ENCODE measurements at places on chromosomes 11 and 22. TPM values are rescaled to one million over a fixed set of nuclear protein-coding genes. Genes with fewer than 3 reads are reported as not detected.
A peak's percentile ranks its signal among the peaks of the same experiment; 100 is the strongest.

- no peak overlapping the region for H3K27ac ChIP-seq
- H3K36me3 ChIP-seq: no peaks in the 10 kb centered on the region
- H3K4me3 ChIP-seq: no peak overlapping the region
- H3K27me3 ChIP-seq: no peaks in the 10 kb centered on the region
- no peak for DNase-seq
These were observed 14.2 kb downstream of the OR5B21 start for GRCh38 chr11:58493676-58494075.

DNA sequence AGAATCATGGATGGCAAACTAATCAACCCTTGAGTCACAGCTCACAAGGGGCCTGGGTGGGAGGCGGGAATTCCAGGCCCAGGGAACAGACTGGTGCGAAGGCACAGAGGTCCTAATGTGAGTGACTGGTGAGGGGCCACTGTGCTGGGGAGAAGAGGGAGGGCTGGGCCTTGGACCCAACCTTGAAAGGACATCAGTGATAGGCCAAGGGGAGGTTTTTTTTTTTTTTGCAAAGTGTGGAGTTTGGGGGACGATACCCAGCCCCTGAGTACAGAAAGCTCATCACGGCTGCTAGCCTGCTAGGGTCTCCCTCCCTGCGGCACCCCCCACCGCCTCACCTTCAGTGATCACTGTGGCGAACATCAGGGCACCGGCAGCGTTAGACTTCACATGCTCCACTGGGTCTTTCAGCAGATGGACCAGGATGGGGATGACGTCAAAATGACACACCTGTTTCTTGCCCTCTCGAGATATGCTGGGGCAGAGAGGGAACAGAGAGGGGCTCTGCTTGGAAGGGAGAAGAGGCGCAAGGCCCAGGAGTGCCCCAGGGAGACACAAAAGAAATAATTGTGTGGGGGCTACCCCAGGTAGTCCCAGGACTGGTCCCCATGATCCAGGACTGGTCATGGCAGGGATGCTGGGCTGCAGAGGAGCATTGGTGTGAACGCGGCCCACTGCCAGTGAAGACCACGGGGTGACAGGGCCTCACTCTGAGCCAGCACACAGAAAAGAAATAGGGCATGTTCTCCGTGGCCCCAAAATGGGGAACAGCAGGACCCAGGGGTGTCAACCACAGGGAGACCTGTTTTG lies 8.6 kb upstream of the GNAZ start:
- no peak overlapping the region for H3K27ac ChIP-seq
- no peak overlapping the region for H3K4me3 ChIP-seq
- H3K36me3 ChIP-seq: no peaks in the 10 kb centered on the region
- DNase-seq: no peak
- H3K4me1 ChIP-seq: peaks cover 16% of the 10 kb centered on the region
- no peaks in the 10 kb centered on the region for H3K27me3 ChIP-seq

KRTAP5-11 gene
- not detected for total RNA-seq

MGAT3 gene
- 28.0 TPM for total RNA-seq

GRCh38 chr11:45083544-45084087 lies 62.8 kb upstream of the PRDM11 start:
- no peak overlapping the region for H3K27ac ChIP-seq
- H3K36me3 ChIP-seq: no peaks in the 10 kb centered on the region
- H3K4me3 ChIP-seq: no peak overlapping the region
- no peak for DNase-seq
- no peaks in the 10 kb centered on the region for H3K27me3 ChIP-seq

DNA sequence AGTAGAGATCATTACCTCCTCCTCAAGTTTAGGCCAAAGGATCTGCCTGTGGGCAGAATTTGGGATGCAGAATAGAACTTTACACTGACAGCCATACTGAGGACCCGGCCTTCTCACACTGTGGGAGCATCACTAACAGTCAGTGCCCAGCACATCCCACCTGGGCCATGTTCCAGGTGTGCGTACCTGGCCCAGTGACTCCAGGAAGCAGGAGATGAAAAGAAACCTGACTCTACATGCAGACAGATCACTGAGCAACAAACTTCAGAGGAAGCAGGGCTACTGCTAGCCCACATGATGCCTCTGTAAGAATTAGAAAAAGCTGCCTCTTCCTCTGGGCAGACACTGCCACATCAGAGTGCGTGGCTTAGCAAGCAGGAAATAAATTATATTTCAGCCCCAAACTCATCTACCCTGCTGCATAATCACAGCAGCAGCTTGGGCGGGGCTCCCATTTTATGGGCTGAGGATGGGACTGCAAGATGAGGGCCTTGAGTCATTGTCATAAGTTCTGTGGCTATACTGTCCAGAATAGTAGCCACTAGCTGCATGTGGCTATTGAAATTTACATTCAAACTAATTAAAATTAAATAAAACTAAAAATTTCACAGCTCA lies 6.0 kb upstream of the LMO2 start:
- H3K27me3 ChIP-seq: no peaks in the 10 kb centered on the region
- peaks cover 57% of the 10 kb centered on the region for H3K4me1 ChIP-seq
- H3K36me3 ChIP-seq: no peaks in the 10 kb centered on the region
- no peak overlapping the region for H3K27ac ChIP-seq
- no peak overlapping the region for H3K4me3 ChIP-seq

- DNase-seq: no peak
- no peak overlapping the region for H3K27ac ChIP-seq
- no peaks in the 10 kb centered on the region for H3K36me3 ChIP-seq
- H3K4me1 ChIP-seq: peaks cover 34% of the 10 kb centered on the region
- no peak overlapping the region for H3K4me3 ChIP-seq
These were observed 987 bp upstream of the NCR3LG1 start for GRCh38 chr11:17350455-17351171.

GRCh38 chr11:2772544-2773031 lies 72.8 kb upstream of the KCNQ1OT1 start:
- no peak overlapping the region for H3K4me3 ChIP-seq
- no peak overlapping the region for H3K27ac ChIP-seq
- no peaks in the 10 kb centered on the region for H3K27me3 ChIP-seq

PRAME gene
- 0.15 TPM for total RNA-seq

- no peak for DNase-seq
- H3K4me1 ChIP-seq: no peaks in the 10 kb centered on the region
- H3K36me3 ChIP-seq: no peaks in the 10 kb centered on the region
- no peak overlapping the region for H3K4me3 ChIP-seq
- H3K27ac ChIP-seq: no peak overlapping the region
These were observed 254.4 kb downstream of the TTC28 start for GRCh38 chr22:28425211-28425610.

NXPE1 gene
- total RNA-seq: not detected

LDHA gene
- 91.2 TPM for total RNA-seq

- no peaks in the 10 kb centered on the region for H3K4me1 ChIP-seq
- H3K4me3 ChIP-seq: no peak overlapping the region
- H3K36me3 ChIP-seq: no peaks in the 10 kb centered on the region
- no peak overlapping the region for H3K27ac ChIP-seq
- H3K27me3 ChIP-seq: no peaks in the 10 kb centered on the region
- no peak for DNase-seq
These were observed 318.5 kb downstream of the MIAT start for GRCh38 chr22:26975865-26976264.

DNA sequence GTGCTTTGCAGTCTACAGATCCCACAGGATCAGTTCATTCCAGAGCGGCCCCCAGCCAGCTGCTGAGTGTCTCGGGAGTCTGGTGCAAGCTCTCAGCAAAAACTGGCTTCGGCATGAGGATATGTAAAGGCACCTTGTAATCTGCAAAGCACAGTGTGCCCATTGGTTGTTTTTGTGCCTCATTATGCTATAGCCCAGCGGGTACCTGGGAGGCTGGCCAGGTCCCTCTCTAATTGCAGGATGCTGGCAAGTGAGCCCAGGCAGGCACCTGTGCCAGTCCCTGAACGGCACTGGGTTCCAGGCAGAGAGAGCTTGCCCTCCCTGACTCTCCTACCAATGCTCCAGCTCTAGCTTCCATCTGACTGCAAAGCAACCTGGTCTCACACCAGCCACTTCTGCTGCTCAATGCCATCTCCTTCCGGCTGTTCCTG lies 128.7 kb downstream of the DSCAML1 start:
- H3K36me3 ChIP-seq: no peaks in the 10 kb centered on the region
- no peak overlapping the region for H3K4me3 ChIP-seq
- DNase-seq: no peak
- H3K27ac ChIP-seq: no peak overlapping the region

- no peaks in the 10 kb centered on the region for H3K36me3 ChIP-seq
- no peak overlapping the region for H3K4me3 ChIP-seq
- H3K27me3 ChIP-seq: no peaks in the 10 kb centered on the region
- H3K4me1 ChIP-seq: no peaks in the 10 kb centered on the region
- H3K27ac ChIP-seq: no peak overlapping the region
- DNase-seq: no peak
These were observed 29.4 kb downstream of the LGR4 start for GRCh38 chr11:27443227-27443626.

CNGA4 gene
- total RNA-seq: 0.79 TPM

DNA sequence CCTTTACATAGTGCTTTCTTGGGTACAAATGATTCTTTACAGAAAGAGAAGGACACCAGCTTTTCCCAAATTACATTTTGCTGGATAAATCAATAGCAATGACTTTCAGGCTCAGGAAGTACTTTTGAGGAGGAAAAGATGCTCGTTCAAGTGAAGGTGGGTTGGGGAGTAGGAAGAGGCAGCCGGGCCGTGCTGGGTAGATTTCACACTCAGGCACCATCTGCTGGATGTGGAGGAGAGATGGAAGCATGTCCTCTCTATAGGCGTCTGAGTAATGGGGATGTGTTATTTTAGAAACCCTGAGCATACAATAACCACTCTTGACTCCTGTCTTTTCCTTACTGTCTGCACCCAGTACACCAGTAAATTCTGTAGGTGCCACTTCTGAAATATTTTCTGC lies 152.3 kb upstream of the LARGE1 start:
- no peak overlapping the region for H3K4me3 ChIP-seq
- no peak overlapping the region for H3K27ac ChIP-seq
- DNase-seq: no peak
- no peaks in the 10 kb centered on the region for H3K4me1 ChIP-seq

DNA sequence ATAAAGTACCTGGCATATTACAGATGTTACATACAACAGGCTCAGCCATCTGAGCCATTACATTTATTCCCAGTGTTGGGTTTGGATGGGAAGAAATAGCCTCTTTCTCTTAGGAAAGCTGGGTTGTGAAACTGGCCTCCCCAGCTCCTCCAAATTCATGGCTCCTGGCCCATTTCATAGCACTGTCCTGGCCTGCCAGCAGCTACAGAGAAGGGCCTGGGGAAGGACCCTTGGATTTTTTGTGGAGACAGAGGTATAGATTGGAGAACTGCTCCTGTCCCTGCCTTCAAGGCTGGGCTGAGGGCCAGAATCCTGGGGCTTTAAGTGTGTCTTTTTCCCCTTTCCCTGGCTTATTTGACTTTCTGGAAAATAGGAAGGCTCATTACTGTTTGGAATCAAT lies 18.0 kb downstream of the PKNOX2 start:
- no peak for DNase-seq
- peaks cover 6% of the 10 kb centered on the region for H3K27me3 ChIP-seq
- H3K4me3 ChIP-seq: no peak overlapping the region
- no peaks in the 10 kb centered on the region for H3K4me1 ChIP-seq

DNA sequence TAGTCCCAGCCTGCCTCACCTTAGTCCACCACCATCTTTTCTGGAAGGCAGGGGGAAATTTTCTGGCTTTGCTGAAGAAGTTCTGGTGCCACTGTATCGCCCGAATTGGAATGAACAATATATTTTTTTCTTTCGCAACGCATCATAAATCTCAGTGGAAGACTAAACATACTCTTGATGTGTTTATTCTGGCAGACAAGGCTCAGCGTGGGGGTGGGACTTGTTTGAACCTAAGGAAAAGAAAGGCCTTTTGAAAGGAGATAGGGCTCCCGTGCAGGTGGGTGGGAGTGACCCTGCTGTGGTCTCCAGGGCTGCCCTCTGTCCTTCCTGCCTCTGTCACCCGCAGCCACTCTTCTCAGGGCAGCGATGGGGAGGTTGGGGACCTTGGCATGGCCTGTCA lies 42.5 kb downstream of the CD82 start:
- H3K36me3 ChIP-seq: peaks cover 44% of the 10 kb centered on the region
- no peak for DNase-seq
- peak overlapping the region; percentile 97 for H3K27ac ChIP-seq
- no peak overlapping the region for H3K4me3 ChIP-seq

GRCh38 chr11:30919389-30920152 lies 333.4 kb upstream of the MPPED2 start:
- H3K4me3 ChIP-seq: no peak overlapping the region
- H3K27me3 ChIP-seq: no peaks in the 10 kb centered on the region
- no peaks in the 10 kb centered on the region for H3K4me1 ChIP-seq
- H3K36me3 ChIP-seq: no peaks in the 10 kb centered on the region

GRCh38 chr11:6646071-6646470 lies 9.5 kb downstream of the DCHS1 start:
- no peak for DNase-seq
- H3K4me1 ChIP-seq: peaks cover 44% of the 10 kb centered on the region
- peak overlapping the region; percentile 63 for H3K27ac ChIP-seq
- no peaks in the 10 kb centered on the region for H3K36me3 ChIP-seq
- no peak overlapping the region for H3K4me3 ChIP-seq
- H3K27me3 ChIP-seq: no peaks in the 10 kb centered on the region

GRCh38 chr11:57640068-57640800 lies 9.5 kb downstream of the YPEL4 start:
- no peak overlapping the region for H3K4me3 ChIP-seq
- H3K36me3 ChIP-seq: no peaks in the 10 kb centered on the region
- peaks cover 30% of the 10 kb centered on the region for H3K4me1 ChIP-seq
- no peak for DNase-seq
- no peak overlapping the region for H3K27ac ChIP-seq
- H3K27me3 ChIP-seq: no peaks in the 10 kb centered on the region

GRCh38 chr22:43969021-43969878 lies 14.0 kb downstream of the SAMM50 start:
- H3K36me3 ChIP-seq: peaks cover 80% of the 10 kb centered on the region
- no peak overlapping the region for H3K4me3 ChIP-seq

GRCh38 chr11:34625576-34625975 lies 4.7 kb downstream of the EHF start:
- H3K36me3 ChIP-seq: no peaks in the 10 kb centered on the region
- H3K4me3 ChIP-seq: no peak overlapping the region
- no peaks in the 10 kb centered on the region for H3K4me1 ChIP-seq
- peaks cover 12% of the 10 kb centered on the region for H3K27me3 ChIP-seq
- no peak overlapping the region for H3K27ac ChIP-seq
- DNase-seq: no peak

ZDHHC13 gene
- total RNA-seq: 24.6 TPM

GRCh38 chr11:113324250-113324649 lies 9.9 kb downstream of the TTC12 start:
- no peaks in the 10 kb centered on the region for H3K36me3 ChIP-seq
- no peaks in the 10 kb centered on the region for H3K27me3 ChIP-seq
- DNase-seq: no peak
- H3K27ac ChIP-seq: no peak overlapping the region

- H3K27me3 ChIP-seq: no peaks in the 10 kb centered on the region
- no peaks in the 10 kb centered on the region for H3K4me1 ChIP-seq
- no peak overlapping the region for H3K4me3 ChIP-seq
- H3K36me3 ChIP-seq: no peaks in the 10 kb centered on the region
- DNase-seq: no peak
- no peak overlapping the region for H3K27ac ChIP-seq
These were observed 179.6 kb upstream of the PDGFD start for GRCh38 chr11:104343578-104343977.

TRPM5 gene
- not detected for total RNA-seq

MUC5B gene
- not detected for total RNA-seq

BCR gene
- total RNA-seq: 46.4 TPM

MYOD1 gene
- total RNA-seq: not detected

GRCh38 chr11:126279191-126279590 lies 3.7 kb upstream of the TIRAP start:
- H3K36me3 ChIP-seq: peaks cover 16% of the 10 kb centered on the region
- peaks cover 23% of the 10 kb centered on the region for H3K4me1 ChIP-seq
- DNase-seq: no peak
- H3K27me3 ChIP-seq: no peaks in the 10 kb centered on the region
- no peak overlapping the region for H3K27ac ChIP-seq

MYRF gene
- 0.27 TPM for total RNA-seq

GRCh38 chr11:101019870-101020269 lies 109.7 kb downstream of the PGR start:
- H3K4me3 ChIP-seq: no peak overlapping the region
- no peak overlapping the region for H3K27ac ChIP-seq
- peaks cover 3% of the 10 kb centered on the region for H3K27me3 ChIP-seq

All from B cell (primary cell).